ENCODE measurements at places on chromosomes 5 and 9.

- no peak for DNase-seq
- no peak overlapping the region for H3K27ac ChIP-seq
- no peak overlapping the region for H3K4me3 ChIP-seq
- no peaks in the 10 kb centered on the region for H3K27me3 ChIP-seq
- no peaks in the 10 kb centered on the region for H3K4me1 ChIP-seq
Observed at GRCh38 chr5:173457482-173457881, 129.3 kb upstream of the STC2 start.

GRCh38 chr5:142466195-142466971 lies 141.6 kb upstream of the SPRY4 start:
- no peaks in the 10 kb centered on the region for H3K36me3 ChIP-seq
- no peaks in the 10 kb centered on the region for H3K27me3 ChIP-seq
- peaks cover 5% of the 10 kb centered on the region for H3K4me1 ChIP-seq
- DNase-seq, result no peak

DNA sequence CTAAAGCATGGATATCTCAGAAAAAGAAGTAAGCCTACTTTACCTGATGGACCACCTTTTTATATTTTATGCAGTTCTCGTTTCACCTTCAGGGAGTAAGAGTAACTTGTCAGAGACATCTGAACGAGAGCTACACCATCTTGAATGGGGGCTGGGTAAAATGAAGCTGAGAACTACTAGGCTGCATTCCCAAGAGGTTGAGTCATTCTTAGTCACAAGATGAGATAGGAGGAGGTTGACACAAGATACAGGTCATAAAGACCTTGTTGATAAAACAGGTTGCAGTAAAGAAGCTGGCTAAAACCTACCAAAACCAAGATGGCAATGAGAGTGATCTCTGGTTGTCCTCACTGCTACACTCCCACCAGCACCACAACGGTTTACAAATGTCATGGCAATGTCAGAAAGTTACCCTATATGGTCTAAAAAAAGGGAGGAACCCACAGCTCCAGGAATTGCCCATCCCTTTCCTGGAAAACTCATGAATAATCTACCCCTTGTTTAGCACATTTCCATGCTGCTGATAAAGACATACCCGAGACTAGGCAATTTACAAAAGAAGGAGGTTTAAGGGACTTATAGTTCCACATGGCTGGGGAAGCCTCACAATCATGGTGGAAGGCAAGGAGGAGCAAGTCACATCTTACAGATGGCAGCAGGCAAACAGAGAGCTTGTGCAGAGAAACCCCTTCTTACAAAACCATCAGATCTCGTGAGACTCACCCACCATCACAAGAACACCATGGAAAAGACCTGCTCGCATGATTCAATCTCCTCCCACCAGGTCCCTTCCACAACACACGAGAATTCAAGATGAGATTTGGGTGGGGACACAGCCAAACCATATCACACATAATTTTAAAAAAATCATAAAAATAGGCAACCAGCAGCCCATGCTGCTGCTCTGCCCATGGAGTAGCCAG lies 62.5 kb downstream of the GIN1 start:
- no peaks in the 10 kb centered on the region for H3K27me3 ChIP-seq
- H3K36me3 ChIP-seq, result no peaks in the 10 kb centered on the region
- H3K27ac ChIP-seq, result no peak overlapping the region
- no peak overlapping the region for H3K4me3 ChIP-seq

- DNase-seq, result no peak
- no peaks in the 10 kb centered on the region for H3K4me1 ChIP-seq
- H3K27ac ChIP-seq, result no peak overlapping the region
- no peaks in the 10 kb centered on the region for H3K36me3 ChIP-seq
Observed at GRCh38 chr5:95382801-95383200, 8.4 kb upstream of the FAM81B start.

DNA sequence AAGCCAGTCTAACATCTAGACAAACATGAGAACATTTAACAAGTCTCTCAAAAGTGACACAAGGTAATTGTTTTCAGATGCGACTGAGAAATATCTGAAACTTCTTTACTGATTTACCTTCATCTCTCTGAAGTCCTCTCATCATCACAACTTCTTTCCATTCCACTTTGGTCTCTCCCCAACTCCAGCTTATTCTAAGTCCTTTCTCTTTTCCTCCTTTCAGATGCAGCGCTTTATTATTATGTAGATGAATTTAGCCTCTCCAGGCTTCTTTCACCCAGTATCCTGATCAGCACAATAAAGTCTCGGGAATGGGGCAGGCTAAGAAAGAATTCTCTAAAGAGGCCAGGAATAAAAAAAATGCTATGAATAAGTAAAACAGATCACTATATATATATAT lies 128.0 kb downstream of the KCTD16 start:
- H3K4me1 ChIP-seq, result no peaks in the 10 kb centered on the region
- H3K36me3 ChIP-seq, result no peaks in the 10 kb centered on the region
- no peaks in the 10 kb centered on the region for H3K27me3 ChIP-seq
- no peak overlapping the region for H3K27ac ChIP-seq
- DNase-seq, result no peak

DNA sequence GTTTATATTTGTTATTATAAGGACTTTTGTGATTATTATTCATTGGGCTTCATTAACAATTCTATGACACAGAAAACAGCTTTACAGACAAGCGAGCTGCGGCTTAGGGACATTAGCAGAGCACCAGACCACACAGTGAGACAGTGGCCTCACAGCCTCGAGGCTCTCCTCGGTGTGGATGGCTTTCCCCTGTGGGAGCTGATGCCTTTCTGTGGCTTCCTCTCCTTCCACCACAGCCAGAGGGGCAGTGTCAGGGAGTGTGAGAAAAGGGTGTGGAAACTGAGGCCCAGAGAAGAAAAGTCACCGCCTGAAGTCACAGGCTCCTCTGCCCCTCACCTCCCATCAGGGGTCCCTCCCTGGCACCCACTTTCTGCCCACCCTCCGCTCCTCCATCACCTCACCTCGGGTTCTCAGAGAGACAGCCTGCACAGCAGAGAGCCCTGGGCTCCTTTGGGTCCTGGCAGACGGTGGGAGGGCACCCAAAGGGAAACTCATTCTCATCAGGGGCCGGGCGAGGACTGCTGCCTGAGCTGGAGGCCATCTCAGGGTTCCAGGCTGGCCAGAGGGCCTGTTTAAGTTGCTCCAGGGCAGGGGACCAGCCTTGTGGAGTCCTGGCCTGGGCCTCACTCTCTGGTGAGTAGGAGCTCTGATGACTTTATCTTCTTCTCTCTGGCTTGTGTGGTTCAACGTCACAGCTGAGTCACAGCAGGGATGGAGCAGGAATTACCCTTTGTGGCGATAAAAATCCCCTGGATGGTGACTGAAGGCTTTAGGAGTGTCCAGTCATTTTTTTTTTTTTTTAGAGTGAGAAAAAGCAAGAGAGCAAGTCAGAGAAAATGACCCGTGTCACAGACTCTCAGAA lies 830 bp downstream of the TRAF1 start:
- no peaks in the 10 kb centered on the region for H3K36me3 ChIP-seq
- DNase-seq, result no peak
- peak overlapping the region; percentile 55 for H3K27ac ChIP-seq
- H3K4me1 ChIP-seq, result peaks cover 15% of the 10 kb centered on the region
- H3K4me3 ChIP-seq, result no peak overlapping the region

GRCh38 chr9:107548298-107549142 lies 59.0 kb upstream of the KLF4 start:
- no peaks in the 10 kb centered on the region for H3K36me3 ChIP-seq
- peak overlapping the region; percentile 24 for H3K4me3 ChIP-seq
- no peaks in the 10 kb centered on the region for H3K27me3 ChIP-seq
- H3K27ac ChIP-seq, result peak overlapping the region; percentile 78
- DNase-seq, result peak; percentile 91

DNA sequence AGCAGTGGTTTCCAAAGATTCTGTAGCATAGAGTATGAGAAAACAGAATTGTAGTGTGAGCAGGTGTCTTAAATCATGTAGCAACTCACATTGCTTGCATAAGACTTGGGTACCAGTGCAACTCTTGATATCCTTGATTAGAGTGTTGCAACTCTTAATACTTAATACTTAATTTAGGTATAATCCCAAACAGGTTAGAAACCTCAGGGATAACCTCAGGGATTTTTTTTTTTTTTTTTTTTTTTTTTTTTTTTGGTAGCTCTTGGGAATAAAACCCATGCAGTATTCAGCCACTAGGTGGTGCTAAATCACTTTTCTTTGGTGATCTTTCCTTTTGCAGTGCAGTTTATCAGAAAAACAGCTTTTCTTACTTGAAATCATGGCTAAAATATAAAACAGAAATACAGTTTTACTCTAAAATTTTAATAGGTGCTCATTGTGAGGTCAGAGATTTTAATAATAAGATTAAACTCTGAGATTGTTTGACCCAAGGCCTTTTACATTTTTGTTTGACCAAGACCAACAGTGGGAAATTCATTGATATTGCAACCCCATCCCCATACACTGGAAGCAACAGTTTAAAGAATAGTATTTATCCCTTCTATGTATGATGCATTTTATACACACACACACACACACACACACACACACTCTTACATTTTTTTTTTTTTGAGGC lies 55.3 kb downstream of the ERAP1 start:
- H3K27ac ChIP-seq, result no peak overlapping the region
- H3K36me3 ChIP-seq, result peaks cover 88% of the 10 kb centered on the region
- H3K4me1 ChIP-seq, result no peaks in the 10 kb centered on the region
- H3K4me3 ChIP-seq, result no peak overlapping the region
- H3K27me3 ChIP-seq, result no peaks in the 10 kb centered on the region

DNA sequence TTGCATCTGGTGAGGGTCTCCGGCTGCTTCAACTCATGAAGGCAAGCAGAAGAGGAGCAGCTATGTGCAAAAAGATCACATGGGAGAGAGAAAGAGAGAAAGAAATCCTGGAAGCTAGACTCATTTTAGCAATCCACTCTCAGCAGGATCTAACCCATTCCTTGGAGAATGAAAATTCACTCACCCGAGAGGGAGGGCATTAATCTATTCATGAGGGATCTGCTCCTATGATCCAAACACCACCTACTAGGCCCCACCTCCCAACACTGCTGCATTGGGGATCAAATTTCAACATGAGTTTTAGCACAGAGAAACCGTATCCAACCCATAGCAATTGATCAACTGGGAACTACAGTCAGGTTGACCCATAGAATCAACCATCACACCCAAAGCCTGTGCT lies 98.1 kb upstream of the SV2C start:
- no peaks in the 10 kb centered on the region for H3K36me3 ChIP-seq
- H3K27me3 ChIP-seq, result no peaks in the 10 kb centered on the region
- DNase-seq, result no peak
- H3K27ac ChIP-seq, result no peak overlapping the region
